Stimulated activated CD8-positive, alpha-beta memory T cell treated with anti-CD3 and anti-CD28 coated beads, Interleukin-4, amount 100 ng/mL, for 1 hour (primary cell): ENCODE measurements at places on chromosomes 5 and 9.

DNA sequence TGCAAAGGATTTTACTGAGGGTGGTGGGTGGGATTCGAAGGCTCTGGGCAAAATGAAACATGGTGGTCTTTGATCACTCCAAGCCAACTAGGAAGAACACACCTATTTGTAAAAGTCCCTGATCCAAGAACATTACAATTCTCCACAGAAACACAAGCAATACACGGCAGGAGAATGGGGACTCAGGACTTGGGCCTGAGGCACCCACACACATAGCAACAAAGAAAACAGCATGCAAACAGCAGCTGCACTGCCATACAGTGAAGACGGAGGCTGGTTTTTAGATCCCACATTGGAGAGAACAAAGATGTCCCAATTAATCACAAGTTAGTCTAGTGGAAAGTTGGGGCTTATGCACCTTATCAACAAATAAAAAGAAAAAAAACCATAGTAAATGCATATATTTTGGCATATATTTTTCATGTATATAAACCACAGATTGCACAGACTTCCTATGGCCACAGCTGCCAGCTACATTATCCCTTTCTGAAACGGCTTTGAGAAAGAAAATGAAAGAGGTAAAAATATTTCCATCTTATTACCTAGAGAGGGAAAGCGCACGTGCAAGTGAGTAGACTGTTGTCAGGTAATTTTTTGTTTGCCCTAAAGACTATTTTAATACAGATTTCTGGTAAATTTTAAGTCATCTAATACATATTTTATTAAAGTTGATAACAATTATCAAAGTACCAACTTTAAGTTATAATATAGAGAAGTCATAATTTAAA lies 410.9 kb downstream of the BNC2 start:
- DNase-seq: no peak

GRCh38 chr9:13956107-13956506 lies 357.8 kb downstream of the NFIB start:
- DNase-seq: no peak

- DNase-seq: no peak
Observed at GRCh38 chr5:140556438-140556837, 835 bp downstream of the SRA1 start.

DNA sequence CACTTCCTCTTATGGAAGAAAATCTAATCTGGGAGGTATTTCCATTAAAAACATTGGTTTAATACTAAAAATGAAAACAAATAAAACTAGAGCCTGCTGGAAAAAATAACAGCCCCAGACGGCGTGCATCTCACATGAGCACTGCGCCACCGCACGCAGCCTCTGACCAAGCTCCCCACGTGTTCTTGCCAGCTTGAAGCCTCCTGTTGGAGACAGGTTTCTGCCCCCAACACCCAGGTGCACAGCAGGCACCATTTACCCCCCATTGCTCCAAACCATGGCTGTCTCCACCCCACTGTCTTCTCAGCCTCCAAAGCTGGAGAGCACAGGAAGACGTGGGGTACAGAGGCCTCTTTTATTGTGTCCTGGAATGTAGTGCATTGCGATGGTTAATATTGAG lies 10.7 kb upstream of the COL5A1 start:
- no peak for DNase-seq

- no peak for DNase-seq
Observed at GRCh38 chr5:82603033-82603987, 325.2 kb upstream of the RPS23 start.

DNA sequence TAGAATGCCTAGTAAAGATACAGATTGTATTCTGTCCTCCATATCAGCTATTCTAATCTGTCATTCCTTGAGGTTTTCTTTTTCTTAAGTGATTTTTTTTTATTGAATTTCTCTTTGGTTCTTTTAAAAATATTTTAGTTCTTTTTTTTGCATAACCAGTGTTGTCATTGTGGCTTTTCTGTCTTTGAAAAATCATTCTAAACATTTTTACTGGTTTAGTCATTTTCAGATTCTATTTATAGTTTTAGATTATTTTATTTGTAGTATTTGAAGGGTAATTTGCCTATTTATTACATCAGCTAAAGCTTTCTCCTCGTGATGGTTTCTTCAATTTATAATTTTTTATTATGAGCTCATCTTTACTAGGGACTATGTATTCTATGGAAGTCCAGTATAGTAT lies 78.1 kb downstream of the NDUFAF2 start:
- DNase-seq: no peak
